HFF-Myc (cell line): ENCODE measurements at places on chromosomes 7 and 10.

DNA sequence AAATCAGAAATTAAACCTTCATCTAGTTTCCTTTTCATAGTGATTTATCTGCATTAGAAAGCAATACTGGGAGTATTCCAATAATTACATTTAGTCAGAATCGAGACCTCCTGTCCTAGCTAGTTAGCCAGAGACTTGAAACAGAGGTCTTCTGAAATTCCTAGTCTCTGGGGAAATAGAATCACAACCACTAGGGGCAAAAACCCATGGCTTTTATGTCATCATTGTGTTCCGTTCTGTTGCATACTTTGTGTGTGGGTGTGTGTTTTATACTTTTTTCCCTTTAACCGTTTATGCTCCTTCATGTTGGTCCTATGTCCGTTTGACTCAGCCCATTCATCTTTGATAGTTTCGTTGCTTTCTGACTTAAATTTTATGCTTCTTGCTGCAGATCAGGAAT lies 79.8 kb downstream of the RALA start:
- DNase-seq = no peak

DNA sequence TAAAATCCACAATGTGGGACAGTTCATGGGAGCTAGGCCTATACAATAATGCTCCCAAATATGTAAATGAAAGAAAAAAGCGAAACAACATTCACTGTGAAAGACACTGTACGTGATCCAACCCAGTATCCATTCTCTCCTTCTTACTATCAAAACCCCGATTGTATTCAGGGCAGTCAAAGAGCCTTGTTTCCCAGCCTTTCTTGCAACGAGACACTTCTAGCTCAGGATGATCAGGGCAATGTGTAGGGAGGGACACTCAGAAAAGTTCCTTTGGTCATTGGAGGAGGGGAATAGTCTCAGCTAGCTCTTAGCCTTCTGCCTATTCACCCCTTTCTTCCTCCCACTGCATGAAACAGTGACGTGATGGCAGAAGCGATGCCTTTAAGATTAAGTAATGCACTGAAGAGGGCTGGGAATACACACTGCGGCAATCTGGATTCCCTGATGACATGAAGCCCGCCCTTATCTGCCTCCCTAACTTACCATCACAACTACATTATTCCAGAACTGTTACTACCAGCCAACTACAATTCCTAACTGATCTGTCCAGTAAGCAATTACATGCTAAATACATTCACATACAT lies 27.3 kb downstream of the UBE2H start:
- DNase-seq = no peak

GRCh38 chr10:99292159-99292558 lies 37.0 kb upstream of the CNNM1 start:
- peak; percentile 63 for DNase-seq

DNA sequence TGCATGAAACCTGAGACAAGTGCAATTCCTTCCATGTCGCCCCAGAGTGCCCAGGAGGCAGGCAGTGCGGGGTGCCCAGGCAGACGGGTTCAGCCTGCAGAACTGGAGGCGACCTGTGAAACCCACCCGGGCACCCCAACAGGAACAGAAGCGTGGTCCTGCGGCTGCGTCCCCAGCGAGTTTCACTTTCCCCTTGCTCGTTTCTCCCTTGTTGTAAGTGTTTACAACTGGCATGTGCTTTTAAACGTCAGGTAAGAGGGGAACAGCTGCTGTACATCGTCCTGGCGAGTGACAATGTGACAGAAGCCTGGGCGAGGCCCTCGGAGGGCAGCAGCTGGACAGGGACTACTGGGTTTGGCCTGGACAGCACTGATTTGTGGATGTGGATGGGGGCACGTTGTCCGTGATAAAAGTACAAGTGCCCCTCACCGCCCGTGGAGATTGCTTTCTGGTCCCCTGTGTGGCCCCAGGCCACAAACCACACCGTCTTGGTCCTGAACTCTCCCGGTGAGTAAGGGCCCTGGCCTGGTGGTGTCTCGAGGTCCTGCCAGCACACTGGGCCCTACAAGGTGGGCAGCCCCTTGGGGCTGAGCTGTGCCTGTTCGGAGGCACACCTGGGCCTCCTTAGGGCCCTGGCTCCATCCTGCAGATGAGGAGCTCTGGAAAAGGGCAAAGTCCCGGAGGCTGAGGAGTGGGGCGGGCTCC lies 4.0 kb downstream of the VENTX start:
- no peak for DNase-seq

DNA sequence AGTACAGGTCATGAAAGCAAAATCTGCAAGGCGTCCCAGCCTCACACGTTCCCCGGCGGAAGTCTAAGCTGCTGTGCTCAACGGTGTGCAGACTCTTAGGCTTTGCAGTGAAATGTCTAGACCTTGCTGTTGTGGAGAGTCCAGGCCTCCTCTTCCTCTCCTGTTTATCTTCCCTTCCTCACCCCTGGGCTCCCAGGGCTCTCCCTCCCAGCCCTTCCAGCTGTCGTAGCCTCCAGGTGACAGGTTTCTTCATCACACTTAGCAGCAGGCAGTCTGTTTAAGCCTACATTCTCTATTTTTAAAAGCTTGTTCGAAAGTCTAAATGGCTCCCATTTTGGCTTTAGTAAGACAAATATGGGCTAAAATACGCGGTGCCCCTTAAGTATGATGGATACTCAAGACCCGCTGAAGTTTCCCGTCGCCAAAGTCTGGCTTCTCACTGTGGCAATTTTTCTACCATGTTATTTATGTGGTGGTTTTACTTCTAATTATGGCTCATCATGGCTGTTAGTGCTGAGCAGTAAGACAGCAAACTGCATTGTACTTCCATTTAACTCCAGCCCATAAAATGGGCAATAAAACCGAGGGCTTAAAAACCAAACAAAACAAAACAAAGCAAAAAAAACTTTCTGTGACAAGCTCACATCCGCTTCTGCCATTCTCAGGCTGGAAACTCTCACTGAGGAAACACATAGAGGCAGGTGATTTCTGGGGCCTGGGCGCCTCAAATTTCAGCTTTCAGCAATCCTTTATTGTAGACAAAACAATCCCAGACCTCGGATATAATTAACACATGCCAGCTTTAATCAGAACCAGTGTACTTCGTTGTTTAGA lies 243.2 kb downstream of the SNX10 start:
- DNase-seq = no peak

GRCh38 chr7:95636140-95636940 lies 40.0 kb upstream of the PDK4 start:
- no peak for DNase-seq

GRCh38 chr10:63562857-63563256 lies 41.7 kb downstream of the REEP3 start:
- DNase-seq = no peak

DNA sequence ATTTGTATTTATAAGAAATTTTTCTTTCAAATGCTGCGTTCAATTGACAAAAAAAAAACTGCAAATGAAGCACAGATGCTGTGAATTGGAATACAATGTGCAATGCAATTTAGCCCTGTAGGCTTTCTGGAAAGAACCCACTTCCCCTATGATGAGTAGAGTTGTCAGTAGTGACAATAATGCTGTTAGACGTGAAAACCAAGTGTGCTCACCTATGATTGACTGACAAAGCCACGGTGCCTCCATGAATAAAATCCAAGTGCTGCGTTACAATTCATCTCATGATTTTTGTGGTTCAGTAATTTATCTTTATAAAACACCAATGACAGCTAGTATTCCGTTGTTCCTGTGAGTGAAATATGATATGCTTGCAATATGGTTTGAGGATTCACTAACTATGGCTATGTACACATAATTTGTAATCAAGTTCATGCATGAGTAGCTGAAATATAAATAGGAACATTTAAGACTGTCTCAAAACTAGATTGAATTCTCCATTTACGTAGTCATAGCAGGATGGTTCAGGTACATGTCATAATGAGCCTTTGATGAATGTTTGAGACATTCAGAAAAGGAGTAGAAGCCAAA lies 1160.3 kb downstream of the CNTNAP2 start:
- DNase-seq = no peak

DNA sequence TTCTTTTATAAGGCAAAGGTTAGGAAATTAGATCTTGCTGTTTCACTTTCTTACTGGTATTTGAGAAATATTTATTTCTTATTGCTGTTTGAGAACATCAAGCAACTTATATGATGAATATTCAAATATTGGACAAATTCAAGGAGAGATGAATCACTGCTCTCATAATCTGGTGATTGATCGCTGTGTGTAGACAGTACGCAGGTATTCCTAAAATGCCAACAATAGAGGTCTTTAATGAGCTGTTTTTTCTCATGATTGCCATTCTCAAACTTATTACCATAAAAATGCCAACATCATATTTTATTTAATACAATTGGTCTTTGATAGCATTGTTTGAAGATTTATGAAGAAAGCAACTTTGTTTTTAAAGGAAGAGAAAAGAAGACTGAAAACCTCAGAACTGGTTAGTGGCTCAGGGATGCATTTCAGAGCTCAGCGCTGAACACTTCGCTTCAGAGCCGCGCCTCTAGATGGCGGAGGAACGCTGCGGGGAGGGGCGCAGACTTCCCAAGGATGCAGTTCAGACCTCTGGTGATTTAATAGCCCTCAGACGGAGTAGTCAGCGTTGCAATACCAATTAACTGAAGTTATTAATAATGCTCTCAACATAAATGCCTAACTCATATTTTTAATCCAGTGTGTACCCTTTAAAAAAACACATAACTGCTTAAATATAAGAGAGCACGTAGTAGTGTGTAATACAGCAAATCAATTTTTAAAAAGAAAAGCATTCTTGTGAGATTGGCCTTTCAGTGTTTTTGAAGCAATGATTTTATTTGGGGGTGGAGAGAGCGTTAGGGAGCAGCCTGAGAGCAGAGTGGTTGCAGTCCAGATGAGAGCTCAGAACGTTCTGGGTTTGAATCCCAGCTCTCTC lies 38.5 kb upstream of the STEAP4 start:
- no peak for DNase-seq

GRCh38 chr7:74656441-74656836 lies 1.1 kb upstream of the GTF2I start:
- no peak for DNase-seq

- DNase-seq = no peak
Observed at GRCh38 chr7:106372126-106372525, 87.3 kb upstream of the NAMPT start.

- no peak for DNase-seq
Observed at GRCh38 chr10:63365976-63366765, 99.6 kb downstream of the JMJD1C start.

GRCh38 chr7:35717013-35717412 lies 22.1 kb upstream of the HERPUD2 start:
- no peak for DNase-seq

DNA sequence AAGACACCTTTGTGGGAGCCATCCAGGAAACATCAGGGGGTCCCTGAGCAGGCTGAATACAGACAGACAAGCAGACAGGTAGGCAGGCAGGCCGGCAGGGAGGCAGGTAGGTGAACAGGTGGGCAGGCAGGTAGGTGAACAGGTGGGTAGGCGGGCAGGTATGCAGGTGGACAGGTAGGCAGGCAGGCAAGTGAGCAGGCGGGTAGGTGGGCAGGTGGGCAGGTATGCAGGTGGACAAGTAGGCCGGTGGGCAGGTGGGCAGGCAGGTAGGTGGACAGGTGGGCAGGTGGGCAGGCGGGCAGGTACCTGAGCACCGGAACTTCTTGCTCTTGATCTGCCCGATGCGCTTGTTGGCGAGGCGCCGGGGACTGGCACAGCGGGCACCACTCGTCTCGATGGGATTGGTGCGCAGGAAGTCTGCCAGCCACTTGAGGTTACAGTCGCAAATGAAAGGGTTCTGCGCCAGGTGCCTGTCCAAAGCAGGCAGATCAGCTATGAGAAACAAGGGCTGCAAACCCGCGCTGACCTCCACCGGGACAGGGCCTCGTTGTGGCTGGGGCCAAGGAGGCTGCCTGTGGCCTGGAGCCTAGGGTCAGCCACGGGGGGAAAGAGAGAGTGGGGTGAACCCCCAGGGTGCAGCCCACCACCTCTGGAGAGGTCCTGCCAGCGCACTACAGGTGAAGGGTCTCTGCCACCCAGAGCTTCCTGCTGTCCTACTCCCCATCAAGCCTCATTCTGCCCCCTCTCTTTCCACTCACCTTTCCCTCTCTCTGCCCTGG lies 136.9 kb downstream of the SLIT1 start:
- DNase-seq = no peak

GRCh38 chr7:116271963-116272886 lies 61.9 kb downstream of the TES start:
- peak; percentile 95 for DNase-seq

DNA sequence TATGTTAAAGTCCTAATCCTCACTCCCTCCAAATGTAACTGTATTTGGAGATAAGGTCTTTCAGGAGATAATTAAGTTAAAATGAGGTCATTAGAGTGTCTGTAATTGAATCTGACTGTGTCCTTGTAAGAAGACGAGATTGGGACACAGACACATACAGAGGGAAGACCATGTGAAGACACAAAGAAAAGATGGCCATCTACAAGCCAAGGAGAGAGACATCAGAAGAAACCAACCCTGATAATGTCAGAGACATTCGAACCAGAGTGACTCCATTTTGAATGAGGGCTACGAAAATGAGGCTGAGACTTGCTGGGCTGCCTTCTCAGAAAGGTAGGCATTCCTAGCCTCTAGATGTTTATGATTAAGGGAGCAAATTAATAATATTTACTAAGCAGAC lies 542 bp upstream of the SAMD9L start:
- no peak for DNase-seq

DNA sequence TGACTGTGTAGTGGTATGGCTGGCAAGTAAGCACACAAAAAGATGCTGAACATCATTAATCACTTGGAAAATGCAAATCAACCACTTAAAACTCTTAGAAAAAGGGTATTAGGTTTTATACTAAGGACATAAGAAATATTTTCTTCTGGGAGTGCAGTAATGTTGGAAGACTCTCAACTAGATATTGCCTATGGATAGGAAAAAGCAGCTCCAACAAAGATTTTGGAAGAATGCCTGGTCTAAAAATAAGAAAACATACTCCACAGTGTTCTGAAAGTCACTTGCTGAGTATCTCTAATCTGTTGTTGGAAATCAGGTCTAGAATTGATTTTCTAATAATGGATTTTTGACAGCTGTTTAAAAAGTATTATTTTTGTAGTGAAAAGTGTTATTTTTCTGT lies 50.8 kb upstream of the PHYHIPL start:
- DNase-seq = no peak

DNA sequence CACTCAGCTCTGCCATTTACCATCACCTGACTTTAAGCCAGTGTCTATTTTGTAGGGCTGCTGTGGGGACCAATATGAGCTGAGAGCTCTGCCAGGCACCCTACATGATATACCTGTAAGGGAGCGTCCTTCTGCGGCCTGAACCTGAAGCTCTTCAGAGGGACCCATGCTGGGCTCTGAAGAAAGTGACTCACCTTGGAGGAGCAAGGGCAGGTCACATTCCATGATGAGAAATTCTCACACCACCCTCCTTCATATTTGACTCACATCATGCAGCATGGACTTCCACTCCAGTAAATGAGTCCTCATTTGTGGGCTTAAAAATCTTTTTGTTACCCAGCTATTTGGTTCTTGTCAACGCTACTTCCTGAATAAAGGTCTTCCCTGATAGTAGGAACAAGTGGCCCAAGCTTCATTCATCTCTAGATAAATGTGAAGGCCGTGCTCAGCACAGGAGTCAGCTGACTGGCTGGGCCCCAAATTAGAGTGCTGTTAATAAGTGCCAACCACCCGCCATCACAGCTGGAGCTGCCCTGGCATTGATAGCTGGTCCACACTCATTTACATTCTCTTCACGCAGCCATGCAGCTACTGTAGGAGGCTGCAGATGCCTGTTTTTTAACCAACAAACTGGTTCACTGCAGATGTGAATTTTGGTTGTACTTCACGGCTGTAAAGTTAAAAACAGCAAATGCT lies 78.4 kb downstream of the RNF216 start:
- DNase-seq = no peak
